ENCODE measurements at places on chromosomes 7 and 10.
A peak's percentile ranks its signal among the peaks of the same experiment; 100 is the strongest.

- no peak overlapping the region for H3K27ac ChIP-seq
- peaks cover 19% of the 10 kb centered on the region for H3K27me3 ChIP-seq
- no peaks in the 10 kb centered on the region for H3K36me3 ChIP-seq
- DNase-seq = no peak
- no peaks in the 10 kb centered on the region for H3K4me1 ChIP-seq
Observed at GRCh38 chr7:20232848-20233247, 15.7 kb upstream of the MACC1 start.

GRCh38 chr7:10034843-10035556 is 938.7 kb upstream of the PHF14 start:
- DNase-seq = no peak
- no peak overlapping the region for H3K4me3 ChIP-seq

DNA sequence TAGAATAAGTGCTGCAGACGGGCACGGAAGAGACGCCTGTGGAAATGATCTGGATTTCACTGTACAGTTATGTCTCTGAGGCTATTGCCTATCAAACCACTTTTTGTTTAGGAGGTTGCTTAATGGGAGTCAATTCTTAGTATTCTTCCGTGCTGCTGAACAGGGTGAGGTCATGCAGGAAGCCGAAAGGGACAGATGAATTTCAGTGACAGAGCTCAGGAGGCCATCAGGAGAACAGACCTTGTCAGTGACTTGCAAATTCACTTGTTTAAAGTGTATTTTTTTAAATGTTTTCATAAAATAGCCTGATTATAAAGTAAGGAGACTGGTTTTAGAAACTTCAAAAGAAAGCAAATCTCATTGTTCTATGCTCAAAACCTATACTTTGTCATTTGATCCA is 58.9 kb downstream of the XRCC2 start:
- no peak for DNase-seq
- H3K36me3 ChIP-seq = no peaks in the 10 kb centered on the region
- H3K4me1 ChIP-seq = no peaks in the 10 kb centered on the region
- H3K27me3 ChIP-seq = no peaks in the 10 kb centered on the region

GRCh38 chr7:38872202-38872601 is 36.8 kb downstream of the VPS41 start:
- DNase-seq = no peak
- no peak overlapping the region for H3K4me3 ChIP-seq
- no peak overlapping the region for H3K27ac ChIP-seq
- H3K4me1 ChIP-seq = peaks cover 3% of the 10 kb centered on the region
- no peaks in the 10 kb centered on the region for H3K27me3 ChIP-seq
- peaks cover 6% of the 10 kb centered on the region for H3K36me3 ChIP-seq

DNA sequence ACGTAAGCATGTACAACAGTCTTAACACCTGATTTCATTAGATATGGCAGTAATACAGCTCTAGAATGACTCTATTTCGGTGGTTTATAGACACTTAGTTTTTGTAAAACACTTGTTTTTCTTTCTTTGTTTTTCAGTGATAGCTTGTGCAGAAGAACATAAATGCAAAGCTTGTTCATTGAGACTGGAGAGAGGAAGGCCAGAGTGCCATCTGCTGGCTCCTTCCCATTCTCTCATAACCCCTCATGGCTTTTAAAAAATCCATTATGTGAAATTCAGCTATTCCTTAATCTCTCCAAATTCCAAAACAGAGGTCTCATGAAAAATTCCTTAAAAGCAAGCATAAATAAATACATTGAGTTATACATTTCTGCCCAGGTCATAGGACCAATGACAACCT is 76.3 kb downstream of the CACNB2 start:
- H3K36me3 ChIP-seq = no peaks in the 10 kb centered on the region
- H3K27me3 ChIP-seq = peaks cover 2% of the 10 kb centered on the region
- no peaks in the 10 kb centered on the region for H3K4me1 ChIP-seq
- H3K27ac ChIP-seq = no peak overlapping the region
- no peak overlapping the region for H3K4me3 ChIP-seq

GRCh38 chr7:29090836-29091601 is 55.3 kb downstream of the CPVL start:
- DNase-seq = peak; percentile 21
- peaks cover 13% of the 10 kb centered on the region for H3K4me1 ChIP-seq
- H3K4me3 ChIP-seq = peak overlapping the region; percentile 78
- H3K27me3 ChIP-seq = peaks cover 6% of the 10 kb centered on the region
- peak overlapping the region; percentile 86 for H3K27ac ChIP-seq
- no peaks in the 10 kb centered on the region for H3K36me3 ChIP-seq

DNA sequence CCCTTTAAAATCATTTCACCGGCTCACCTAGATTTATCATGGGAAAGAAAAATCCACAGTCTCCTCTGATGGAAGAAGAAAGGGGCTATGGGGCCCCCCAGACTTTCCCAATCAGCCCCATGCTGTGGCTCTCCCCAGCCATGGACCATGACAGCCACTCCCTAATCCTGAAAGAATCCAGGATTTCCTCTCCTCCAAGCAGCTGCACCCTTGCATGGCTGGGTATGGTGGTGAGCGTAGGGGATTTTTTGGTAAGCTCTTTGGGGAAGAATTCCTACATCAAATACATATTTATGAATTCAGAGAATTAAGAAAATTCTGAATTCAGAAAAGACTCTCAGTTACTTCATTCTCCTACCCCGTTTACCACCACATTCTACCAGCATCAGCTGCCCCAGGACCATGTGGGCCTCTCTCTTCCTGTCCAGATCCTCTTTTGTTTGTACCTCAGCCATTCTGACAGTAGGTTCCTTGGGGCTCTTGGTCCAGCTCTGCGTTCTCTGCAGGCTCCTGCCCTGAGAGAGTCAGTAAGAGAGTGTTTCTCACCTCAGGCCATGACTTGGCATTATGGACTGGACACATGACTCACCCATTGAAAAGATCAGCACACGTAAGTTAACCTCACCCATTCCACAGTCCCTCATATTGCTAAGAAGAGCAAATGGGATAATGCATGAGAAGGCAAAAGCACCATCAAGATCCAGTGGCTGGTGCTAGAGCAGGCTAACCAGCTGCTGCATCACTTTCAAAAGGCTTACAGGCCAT is 337.8 kb downstream of the ELMO1 start:
- peaks cover 36% of the 10 kb centered on the region for H3K36me3 ChIP-seq
- H3K27ac ChIP-seq = no peak overlapping the region
- no peaks in the 10 kb centered on the region for H3K27me3 ChIP-seq
- no peak for DNase-seq

GRCh38 chr10:98096316-98096715 is 38.1 kb upstream of the R3HCC1L start:
- no peaks in the 10 kb centered on the region for H3K4me1 ChIP-seq
- no peak for DNase-seq
- H3K27ac ChIP-seq = no peak overlapping the region
- no peaks in the 10 kb centered on the region for H3K36me3 ChIP-seq

- H3K27me3 ChIP-seq = no peaks in the 10 kb centered on the region
- no peak overlapping the region for H3K4me3 ChIP-seq
- no peak overlapping the region for H3K27ac ChIP-seq
- DNase-seq = no peak
- H3K4me1 ChIP-seq = peaks cover 50% of the 10 kb centered on the region
Observed at GRCh38 chr7:92697012-92697411, 106.8 kb upstream of the FAM133B start.

DNA sequence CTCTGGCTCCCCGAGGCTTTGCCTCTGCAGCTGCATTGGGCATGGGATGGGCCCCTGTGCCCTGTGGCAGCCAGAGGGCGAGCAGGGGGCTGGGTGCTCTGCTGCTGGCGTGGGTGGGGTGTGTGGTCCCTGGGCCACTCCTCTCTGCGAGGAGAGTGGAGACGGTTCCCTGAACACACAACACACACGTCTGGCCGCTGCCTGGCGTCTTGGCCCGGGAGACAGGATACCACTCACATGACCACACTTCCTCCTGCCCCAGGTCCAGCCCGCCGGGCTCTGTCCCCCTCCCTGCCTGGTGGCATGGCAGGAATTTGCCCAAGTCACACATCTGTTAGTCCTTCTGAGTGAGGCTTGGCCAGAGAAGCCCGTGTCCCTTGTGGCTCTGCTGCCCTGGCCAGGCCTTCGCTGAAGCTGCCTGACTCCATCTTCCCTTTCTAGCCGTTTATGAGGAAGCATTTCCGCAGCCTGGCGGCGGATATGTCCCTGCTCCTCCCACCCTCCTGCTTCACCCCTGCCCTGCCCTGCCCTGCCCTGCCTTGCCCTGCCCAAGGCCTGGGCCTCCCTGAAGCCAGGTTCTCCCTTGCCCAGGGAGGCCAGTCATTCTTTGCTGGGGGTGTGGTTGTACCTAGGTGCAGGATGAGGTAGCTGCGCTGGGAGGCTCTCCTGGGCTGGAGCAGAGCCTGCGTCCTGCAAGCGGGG is 3.0 kb downstream of the BRI3 start:
- H3K4me3 ChIP-seq = no peak overlapping the region
- DNase-seq = no peak
- no peaks in the 10 kb centered on the region for H3K27me3 ChIP-seq
- H3K36me3 ChIP-seq = peaks cover 4% of the 10 kb centered on the region
- no peak overlapping the region for H3K27ac ChIP-seq
- H3K4me1 ChIP-seq = peaks cover 36% of the 10 kb centered on the region

GRCh38 chr10:72316386-72316700 is 38.4 kb downstream of the DNAJB12 start:
- no peaks in the 10 kb centered on the region for H3K27me3 ChIP-seq
- no peak overlapping the region for H3K4me3 ChIP-seq
- H3K36me3 ChIP-seq = peaks cover 9% of the 10 kb centered on the region
- peaks cover 63% of the 10 kb centered on the region for H3K4me1 ChIP-seq
- DNase-seq = no peak

GRCh38 chr10:21808550-21808949 is 195.0 kb downstream of the DNAJC1 start:
- H3K4me3 ChIP-seq = no peak overlapping the region
- H3K36me3 ChIP-seq = no peaks in the 10 kb centered on the region
- no peaks in the 10 kb centered on the region for H3K4me1 ChIP-seq
- no peak overlapping the region for H3K27ac ChIP-seq

GRCh38 chr10:71231206-71231605 is 18.8 kb downstream of the UNC5B start:
- no peaks in the 10 kb centered on the region for H3K4me1 ChIP-seq
- H3K36me3 ChIP-seq = no peaks in the 10 kb centered on the region
- no peak overlapping the region for H3K4me3 ChIP-seq
- peaks cover 3% of the 10 kb centered on the region for H3K27me3 ChIP-seq

DNA sequence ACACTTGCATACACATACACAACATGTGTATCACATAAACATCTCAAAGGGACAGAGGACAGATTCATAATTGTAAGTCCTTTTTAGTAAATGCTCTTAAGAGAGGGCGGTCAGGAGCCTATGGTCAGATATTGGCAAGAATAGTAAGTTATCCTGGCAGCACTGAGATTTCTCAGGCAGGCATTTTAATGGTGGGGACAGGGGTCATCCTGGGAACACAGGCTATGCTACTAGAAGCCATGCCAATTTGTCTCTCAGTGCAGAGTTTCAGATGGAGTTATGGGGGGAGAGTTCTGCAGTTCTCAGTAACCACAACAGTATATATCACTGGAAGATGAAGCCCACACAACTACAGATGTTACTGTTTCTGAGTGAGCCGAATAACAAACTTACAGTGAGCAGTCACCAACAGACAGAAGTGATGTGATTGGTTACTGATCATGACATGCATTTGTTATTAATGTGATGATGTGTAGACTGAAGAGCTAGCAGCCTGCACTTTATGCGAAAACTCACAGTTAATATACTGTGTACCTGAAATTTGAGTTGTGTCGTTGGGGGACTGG is 16.4 kb downstream of the ZNF487 start:
- H3K27ac ChIP-seq = peak overlapping the region; percentile 93
- H3K4me1 ChIP-seq = peaks cover 48% of the 10 kb centered on the region
- peak overlapping the region; percentile 32 for H3K4me3 ChIP-seq
- no peaks in the 10 kb centered on the region for H3K27me3 ChIP-seq
- H3K36me3 ChIP-seq = peaks cover 7% of the 10 kb centered on the region

DNA sequence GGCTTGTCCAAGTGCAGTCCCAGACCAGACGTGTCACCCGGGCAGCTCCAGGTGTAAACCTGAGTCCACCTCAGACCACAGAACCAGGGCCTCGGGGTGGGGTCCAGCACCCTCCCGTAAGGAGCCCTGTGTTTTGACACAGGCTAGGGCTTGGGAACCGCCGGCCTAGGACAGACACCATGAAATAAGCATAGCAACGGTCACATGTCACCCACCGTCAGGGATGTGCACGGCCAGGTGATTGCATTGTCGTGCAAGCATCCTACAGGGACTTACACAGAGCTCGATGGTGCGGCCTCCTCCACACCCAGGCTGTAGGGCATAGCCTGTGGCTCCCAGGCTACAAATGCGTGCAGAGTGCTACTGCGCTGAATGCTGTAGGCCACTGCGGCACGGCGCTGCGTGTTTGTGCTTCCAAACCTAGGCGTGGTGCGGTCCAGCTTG is 10.6 kb downstream of the ZFAND2A start:
- no peak overlapping the region for H3K4me3 ChIP-seq
- peaks cover 9% of the 10 kb centered on the region for H3K36me3 ChIP-seq
- H3K27ac ChIP-seq = no peak overlapping the region
- H3K27me3 ChIP-seq = no peaks in the 10 kb centered on the region

DNA sequence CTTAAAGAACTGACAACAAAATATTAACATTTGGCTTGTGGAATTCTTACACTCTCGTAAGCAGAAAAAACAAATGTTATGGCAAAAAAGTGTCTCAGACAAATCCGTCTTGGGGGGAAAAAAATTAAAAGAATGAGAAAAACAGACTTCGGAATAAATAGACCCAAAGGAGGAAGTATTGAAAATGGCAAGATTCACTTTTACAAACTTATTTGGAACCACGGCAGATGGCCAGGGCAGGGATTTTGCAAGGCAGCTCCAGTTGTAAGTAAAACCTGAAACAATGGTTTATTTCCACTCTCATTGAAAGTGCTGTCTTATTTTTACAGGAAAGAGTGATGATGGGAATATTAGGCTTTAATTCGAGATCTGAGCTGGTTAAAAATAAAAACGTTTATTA is 1.5 kb upstream of the ZNF438 start:
- no peak for DNase-seq
- H3K27me3 ChIP-seq = no peaks in the 10 kb centered on the region
- no peak overlapping the region for H3K4me3 ChIP-seq
- no peaks in the 10 kb centered on the region for H3K36me3 ChIP-seq

GRCh38 chr7:154861589-154861988 is 141.3 kb downstream of the PAXIP1 start:
- no peak for DNase-seq
- H3K36me3 ChIP-seq = no peaks in the 10 kb centered on the region
- peaks cover 5% of the 10 kb centered on the region for H3K27me3 ChIP-seq
- no peak overlapping the region for H3K4me3 ChIP-seq
- H3K4me1 ChIP-seq = no peaks in the 10 kb centered on the region

GRCh38 chr7:111239437-111239836 is 148.5 kb downstream of the LRRN3 start:
- no peaks in the 10 kb centered on the region for H3K27me3 ChIP-seq
- H3K36me3 ChIP-seq = peaks cover 8% of the 10 kb centered on the region
- DNase-seq = no peak
- H3K4me1 ChIP-seq = peaks cover 15% of the 10 kb centered on the region
- no peak overlapping the region for H3K27ac ChIP-seq
- H3K4me3 ChIP-seq = no peak overlapping the region

All from activated naive CD4-positive, alpha-beta T cell treated with anti-CD3 and anti-CD28 coated beads for 36 hours (primary cell).